AG08396 (cell line): ENCODE measurements at places on chromosomes 4 and X.

DNA sequence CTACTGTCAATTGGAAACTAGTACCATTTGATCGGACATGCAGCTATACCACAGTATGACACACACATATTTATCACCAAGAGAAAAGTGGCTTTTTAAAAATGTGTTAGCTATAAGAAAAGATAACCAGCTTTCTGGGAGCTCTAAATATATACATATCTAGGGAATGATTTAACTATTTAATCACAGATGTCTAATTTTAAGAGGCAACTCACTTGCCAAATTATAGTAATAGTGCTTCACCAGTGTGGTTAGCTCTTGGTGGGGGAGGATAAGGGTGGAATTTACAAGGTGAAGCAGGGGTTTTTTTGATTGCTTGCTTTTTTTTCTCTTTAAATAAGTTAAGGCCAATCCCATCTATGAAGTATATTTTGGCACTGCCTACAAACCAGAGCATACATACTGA is 547.7 kb upstream of the DIPK2B start:
- DNase-seq: no peak

- no peak for DNase-seq
These were observed 150.2 kb upstream of the GALNT7 start for GRCh38 chr4:173018446-173018845.

DNA sequence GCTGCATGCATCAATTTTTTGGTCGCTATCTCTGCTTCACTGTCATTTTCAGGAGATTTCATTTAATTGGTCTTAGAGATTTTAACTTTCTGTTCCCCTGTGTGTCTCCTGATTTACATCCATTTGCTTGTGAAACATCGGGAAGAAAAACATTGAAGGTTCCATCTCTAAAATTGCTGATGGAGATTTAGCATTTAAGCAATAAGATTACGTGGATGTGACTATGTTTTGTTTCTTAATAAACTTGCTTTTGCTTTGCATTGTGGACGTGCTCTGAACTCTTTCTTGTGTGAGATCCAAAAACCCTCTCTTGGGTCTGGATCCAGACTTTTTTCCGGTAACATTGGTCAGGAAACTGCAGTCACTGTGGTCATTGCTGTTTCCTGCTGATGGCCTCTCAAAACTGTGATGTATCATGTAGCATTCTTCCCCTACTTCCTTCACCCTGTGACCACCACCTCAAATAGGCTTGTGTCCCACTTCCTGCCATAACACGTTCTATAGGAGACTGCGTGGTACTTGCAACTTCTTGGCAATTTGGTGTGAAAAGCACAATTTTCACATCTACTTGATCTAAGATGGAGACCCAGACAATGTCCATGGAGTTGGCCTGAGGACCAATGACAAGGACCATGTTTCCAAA is 4.9 kb downstream of the CXCL2 start:
- DNase-seq: no peak

GRCh38 chr4:130636486-130636885 is 1540.5 kb downstream of the C4orf33 start:
- no peak for DNase-seq

DNA sequence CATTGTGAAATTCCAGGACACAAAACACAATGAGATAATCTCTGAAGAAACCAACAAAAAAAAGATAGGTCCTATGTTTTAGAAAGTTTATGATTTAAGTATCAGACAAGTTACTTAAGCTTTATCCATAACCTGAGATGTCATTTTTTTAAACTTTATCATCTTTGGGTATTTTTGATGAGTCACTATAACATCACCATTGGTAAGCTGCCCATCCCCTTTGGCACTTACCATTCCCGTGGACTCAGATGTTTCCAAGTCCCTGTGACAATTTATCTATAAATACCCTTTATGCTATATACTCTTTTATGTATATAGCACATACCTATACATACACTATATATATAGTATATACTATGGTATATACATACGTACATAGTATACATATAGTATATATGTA is 198.9 kb upstream of the GEMIN8 start:
- no peak for DNase-seq
